ENCODE measurements at places on chromosomes 7 and 10.

- DNase-seq, result no peak
Measured at GRCh38 chr7:17932770-17933169, 7.5 kb downstream of the SNX13 start.

DNA sequence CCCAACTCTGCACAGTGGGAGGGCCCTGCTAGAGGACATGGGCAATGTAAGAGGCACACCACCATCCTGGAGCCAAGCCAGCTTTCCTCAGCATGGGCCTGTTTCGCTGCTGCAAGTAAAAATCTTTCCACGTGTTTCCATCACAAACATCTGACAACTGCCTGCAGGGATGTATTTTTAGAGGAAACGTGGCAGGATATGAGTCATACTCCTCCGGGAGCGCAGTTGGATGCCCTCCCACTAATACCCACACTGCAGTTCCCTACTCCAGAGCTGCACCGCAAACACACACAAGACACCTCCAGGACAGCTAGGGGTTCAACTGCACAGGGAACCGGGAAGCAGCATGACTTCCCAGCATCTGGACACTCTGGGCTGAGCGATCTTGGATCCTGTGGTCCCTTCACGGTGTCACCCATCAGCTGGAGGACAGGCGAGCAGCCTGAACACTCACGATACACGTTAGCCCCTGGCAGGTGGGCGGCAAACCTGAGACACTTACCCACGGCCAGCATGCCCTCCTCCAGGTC lies 26.1 kb downstream of the PLAC9 start:
- DNase-seq, result peak; percentile 73

DNA sequence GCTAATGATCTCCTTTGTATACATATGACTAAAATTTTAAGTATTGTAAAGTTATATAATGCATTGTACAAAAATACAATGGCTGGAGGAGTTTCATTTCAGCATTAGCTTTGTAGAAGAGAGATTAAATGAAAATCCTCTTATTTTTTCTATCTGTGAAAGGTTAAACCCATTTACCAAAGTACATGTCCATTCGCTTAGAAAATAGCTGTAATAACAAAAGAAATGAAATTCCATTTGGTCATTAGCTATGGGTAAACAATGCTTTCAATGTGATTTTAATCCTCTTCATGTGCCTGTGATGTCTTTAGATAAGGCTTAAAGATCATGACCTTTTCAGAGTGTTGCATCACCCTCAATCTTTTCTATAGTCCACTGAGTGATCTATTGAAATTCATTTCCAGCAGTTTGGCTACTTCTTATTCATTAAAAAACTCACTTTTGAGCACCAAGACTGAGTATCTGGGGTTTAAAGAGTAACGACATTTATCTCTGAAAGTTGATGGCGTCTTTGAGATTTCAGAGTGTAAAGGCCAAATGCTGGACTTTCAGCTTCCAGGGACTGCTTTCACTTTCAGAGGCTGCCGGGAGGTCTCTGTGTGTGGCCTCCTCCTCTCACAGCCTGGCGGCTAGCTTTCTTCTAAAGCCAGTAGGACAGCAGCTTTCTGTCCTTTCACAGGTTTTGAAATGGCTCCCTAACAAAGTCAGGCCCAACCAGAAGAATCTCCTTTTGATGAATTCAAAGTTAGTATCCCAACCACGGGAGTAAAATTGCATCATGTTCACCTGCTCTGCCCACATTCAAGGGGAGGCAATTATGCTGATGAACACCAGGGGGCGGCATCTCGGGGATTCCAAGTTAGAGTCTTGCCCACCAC lies 701.4 kb upstream of the COBL start:
- no peak for DNase-seq

DNA sequence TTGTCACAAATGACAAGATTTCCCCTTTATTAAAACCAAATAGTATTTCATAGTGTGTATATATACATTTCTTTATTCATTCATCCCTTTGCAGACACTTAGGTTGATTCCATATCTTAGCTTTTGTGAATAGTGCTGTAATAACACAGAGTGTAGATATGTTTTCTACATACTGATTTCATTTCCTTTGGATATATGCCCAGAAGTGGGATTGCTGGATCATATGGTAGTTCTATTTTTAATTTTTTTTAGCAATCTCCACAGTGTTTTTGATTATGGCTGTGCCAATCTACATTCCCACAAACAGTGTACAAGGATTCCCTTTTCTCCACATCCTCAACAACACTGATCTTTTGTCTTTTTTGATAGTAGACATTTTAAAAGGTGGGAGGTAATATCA lies 46.4 kb downstream of the CSTF2T start:
- no peak for DNase-seq

DNA sequence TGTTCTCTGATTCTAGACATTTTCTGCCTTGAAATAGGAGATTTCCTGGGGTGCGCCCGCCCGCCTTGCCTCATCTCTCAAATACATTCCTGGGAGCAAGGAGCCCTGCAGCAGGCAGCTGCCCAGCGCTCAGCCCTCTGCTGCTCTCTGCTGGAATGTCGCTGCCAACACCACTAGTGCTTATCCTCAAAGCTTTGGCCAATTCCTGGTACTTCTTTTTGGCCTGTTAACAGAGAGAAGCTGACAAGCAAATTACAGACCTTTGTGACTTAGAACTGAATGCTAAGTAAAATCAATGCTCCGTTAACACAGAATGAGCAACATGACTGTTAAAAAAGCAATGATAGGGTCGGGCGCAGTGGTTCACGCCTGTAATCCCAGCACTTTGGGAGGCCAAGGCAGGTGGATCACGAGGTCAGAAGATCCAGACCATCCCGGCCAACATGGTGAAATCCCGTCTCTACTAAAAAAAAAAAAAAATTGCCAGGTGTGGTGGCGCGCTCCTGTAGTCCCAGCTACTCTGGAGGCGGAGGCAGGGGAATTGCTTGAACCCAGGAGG lies 41.9 kb upstream of the SYPL1 start:
- peak; percentile 61 for DNase-seq

GRCh38 chr7:34277016-34277802 lies 371.9 kb downstream of the BMPER start:
- no peak for DNase-seq

GRCh38 chr10:77641788-77642397 lies 4.3 kb upstream of the KCNMA1 start:
- DNase-seq, result peak; percentile 65

GRCh38 chr10:11849911-11850310 lies 26.8 kb downstream of the PROSER2 start:
- peak; percentile 30 for DNase-seq

DNA sequence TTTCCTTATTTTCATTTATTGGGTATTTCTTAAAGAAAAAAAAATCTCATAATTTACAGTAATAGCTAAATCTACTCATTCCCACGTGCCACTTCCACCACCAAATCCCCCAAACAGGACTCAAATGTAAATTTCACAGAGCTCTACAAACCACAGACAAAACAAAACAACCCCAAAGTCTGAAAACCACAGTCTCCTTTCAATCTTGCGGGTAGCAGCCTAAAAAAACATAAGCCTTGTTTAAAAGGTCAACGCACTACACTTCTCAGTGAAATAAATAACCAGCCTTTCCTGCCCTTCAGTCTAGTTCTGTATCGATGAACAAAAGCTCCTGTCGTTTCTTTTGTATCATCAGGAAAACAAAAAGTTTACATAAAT lies 121.8 kb upstream of the AFAP1L2 start:
- no peak for DNase-seq

All from tibial nerve (tissue), 4 donors.